ENCODE measurements at places on chromosomes 2 and 18.

DNA sequence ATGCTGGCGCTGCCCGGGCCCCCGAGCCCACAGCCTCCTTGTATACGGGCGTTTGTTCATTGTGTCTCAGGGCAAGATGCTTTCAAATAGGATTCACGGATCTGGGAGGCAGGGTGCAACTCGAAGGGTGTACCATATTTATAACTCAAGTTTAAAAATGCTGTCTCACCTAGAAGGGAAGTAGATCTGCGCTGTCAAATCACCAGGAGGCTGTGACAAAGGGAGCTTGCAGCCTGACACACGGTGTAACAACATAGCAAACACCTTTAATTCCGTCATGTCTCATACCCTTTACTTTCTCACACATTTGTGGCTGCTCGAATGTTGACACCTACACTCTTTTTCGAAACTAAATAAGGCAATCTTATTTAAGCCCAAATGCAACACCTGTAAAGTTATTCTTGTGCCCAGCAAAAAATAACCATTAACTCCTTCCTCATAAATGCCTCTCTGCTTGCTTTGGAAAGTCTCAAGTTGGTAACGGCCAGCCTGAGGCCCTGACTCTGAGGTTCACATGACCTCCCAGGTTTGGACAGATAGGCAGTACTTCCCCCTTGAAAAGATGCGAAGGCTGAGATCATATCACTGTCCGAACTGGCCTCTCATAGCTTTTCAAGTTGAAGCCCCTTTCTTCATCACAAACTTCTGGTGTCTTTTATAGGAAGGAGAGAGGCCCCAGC is 11.6 kb downstream of the ZEB2 start:
- no peak for DNase-seq

- no peak for DNase-seq
Observed at GRCh38 chr18:69715191-69715795, 232.4 kb downstream of the CD226 start.

DNA sequence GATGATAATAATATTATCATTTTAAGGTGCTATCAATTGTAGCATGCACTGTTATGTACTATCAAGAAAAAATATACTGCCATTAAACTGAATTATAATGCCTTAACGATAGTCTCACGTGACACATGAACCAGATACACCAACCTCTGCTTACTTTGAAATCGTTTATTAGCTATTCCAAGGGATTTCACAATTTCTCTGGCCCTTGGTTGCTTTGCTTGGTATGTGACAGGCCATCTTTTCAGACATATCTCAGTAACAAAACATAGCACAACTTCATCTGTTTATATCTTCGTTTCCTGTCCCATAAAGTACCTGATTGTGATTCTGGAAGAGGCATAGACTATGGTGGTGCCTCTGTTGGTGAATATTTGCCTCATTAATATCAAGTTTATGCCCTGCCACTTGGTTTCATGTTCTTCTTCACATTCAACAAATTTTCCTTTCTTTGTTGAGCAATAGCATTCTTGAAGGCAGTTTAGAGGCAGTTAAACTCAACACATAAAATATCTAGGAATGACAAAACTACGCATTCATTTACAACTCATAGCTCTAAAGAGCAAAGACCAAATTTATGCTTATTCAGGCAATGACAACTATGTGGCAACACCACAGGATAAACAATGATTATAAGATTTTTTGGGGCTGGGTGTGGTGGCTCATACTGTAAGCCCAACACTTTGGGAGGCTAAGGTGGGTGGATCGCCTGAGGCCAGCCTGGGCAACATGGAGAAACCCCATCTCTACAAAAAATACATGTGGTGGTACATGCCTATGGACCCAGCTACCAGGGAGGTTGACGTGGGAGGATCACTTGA is 84.3 kb downstream of the MCFD2 start:
- peak; percentile 31 for DNase-seq

- no peak for DNase-seq
Observed at GRCh38 chr2:63553049-63553448, 35.2 kb downstream of the WDPCP start.

DNA sequence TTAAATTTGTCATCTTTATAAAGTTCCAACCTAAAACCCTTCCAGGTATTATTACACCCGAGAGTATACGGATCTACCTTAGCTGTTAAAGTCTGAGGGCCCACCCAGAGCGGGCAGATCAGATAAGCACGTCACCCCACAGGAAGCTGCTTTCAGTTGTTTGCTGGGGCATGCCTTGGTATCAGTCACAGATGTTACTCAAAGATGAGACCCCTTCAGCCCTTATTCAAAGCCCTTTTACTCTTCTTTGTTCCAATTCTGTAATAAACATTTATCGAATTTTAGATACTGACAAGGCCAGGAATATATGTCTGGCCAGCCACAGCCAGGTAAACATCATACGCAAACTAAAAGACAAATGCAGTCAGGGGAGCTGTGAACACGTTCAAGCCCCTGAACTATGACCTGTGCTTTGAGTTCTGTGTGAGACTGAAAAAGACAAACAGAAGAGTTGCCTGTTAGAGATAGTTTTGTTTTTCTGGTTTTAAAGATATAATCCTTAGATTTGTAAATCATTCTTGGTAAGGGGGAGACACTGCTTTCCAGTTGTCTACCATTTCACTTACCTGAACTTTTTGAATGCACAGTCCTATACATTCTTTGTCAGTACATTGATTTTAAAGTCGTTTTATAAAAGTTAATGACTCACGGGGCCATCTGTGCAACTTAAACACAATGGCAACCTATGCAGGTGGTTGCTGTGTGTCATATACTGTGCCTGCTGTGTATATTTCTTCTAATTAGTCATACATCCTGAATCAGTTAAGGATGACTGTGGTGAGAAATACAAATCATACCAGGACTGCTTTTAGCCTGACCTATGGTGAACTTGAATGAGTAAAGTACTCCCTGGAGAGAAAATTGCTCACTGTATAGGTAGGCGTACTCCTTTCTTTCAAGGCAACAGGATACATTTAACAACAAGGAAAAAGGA is 100.5 kb upstream of the ITPRID2 start:
- DNase-seq, result no peak

GRCh38 chr2:46264447-46264846 is 32.8 kb upstream of the EPAS1 start:
- no peak for DNase-seq

GRCh38 chr2:46563186-46563585 is 83.8 kb downstream of the TMEM247 start:
- no peak for DNase-seq

GRCh38 chr2:138601458-138602165 is 100.0 kb downstream of the SPOPL start:
- no peak for DNase-seq

GRCh38 chr2:28692411-28692810 is 59.2 kb upstream of the PPP1CB start:
- no peak for DNase-seq

All from ureter (tissue), 1 donor.